ENCODE measurements at places on chromosomes 4 and X.
A peak's percentile ranks its signal among the peaks of the same experiment; 100 is the strongest.

DNA sequence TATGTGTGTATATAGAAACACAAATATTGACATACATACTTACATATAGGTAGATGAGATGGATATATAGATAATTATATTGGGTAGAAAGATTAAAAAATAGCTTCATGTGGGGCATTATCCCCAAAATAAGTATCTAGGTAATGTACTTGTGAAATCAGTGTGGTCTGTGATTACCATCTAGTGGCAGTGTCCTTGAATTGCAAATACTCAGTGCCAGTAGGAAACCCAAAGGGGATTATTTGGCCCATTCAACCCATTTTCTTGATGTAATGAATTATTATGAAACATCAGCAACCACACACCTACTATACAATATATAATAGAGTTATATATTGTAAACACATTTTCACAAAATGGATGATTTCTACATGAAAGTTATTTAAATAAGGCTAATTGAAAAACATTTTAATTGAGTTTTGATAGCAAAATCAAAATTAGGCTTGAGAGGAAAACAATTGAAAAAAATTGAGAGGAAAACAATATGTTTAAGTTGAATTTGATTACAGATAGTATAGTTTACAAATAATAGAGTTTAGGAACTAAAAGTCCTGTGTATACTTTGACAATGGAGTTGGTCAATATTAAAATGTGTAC is 389.4 kb downstream of the GALNTL6 start:
- no peak for DNase-seq

GRCh38 chr4:48275686-48276085 is 6.0 kb upstream of the TEC start:
- DNase-seq, result no peak

DNA sequence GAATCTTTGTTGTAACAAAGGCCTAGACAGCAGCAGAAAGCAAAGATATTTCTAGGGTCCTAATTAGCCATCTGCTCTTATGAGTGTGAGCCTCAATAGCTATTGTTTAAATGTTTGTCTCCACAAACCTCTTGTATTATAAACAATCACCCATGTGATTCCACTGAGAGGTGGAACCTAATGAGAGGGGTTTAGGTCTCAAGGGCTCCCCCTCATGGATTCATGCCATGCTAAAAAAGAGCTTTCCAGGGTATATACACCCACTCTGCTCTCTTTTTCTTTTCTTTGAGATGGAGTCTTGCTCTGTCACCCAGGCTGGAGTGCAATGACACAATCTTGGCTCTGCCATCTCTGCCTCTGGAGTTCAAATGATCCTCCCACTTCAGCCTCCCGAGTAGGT is 42.1 kb downstream of the TRIM61 start:
- no peak for DNase-seq

GRCh38 chr4:11487139-11487538 is 58.4 kb upstream of the HS3ST1 start:
- DNase-seq, result no peak

DNA sequence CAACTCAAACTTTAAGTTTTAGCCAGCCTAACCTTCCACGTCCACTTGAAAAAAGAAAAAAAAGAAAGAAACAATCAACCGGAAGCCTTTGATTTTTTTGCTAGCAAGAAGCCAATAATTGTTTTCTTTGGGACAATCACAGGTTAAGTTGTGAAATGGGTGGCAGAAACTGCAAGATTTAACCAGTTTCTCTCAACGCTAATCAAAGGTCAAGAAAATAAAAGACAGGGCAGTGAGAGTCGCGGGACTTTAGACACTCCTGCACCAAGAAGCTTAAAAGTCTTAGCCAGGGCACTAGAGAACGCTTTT is 1.0 kb downstream of the ACSL1 start:
- DNase-seq, result no peak

DNA sequence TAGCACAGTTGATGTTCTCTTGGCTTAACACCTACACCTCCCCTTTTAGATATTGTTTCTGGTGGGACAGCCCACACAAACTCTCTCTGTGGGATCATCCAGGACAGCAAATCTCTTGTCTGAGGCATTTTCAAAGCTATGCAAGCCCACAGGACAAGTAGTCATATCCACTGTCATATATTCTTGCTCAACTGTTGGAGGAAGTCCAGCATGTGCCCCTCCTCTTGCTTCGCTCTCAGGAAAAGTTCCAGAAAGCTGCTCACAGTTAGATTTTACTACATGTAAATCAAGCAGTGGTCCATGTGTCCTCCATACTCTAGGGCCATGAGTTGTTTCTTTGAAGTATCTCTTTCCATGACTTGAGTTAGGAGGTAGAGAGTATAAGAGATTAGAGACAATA is 260.7 kb downstream of the INPP4B start:
- DNase-seq, result no peak

- DNase-seq, result no peak
Observed at GRCh38 chr4:163072222-163072621, 94.5 kb downstream of the NAF1 start.

GRCh38 chr4:173464481-173464880 is 65.5 kb downstream of the HAND2 start:
- DNase-seq, result no peak

- no peak for DNase-seq
Observed at GRCh38 chr4:13092702-13093101, 391.4 kb downstream of the RAB28 start.

DNA sequence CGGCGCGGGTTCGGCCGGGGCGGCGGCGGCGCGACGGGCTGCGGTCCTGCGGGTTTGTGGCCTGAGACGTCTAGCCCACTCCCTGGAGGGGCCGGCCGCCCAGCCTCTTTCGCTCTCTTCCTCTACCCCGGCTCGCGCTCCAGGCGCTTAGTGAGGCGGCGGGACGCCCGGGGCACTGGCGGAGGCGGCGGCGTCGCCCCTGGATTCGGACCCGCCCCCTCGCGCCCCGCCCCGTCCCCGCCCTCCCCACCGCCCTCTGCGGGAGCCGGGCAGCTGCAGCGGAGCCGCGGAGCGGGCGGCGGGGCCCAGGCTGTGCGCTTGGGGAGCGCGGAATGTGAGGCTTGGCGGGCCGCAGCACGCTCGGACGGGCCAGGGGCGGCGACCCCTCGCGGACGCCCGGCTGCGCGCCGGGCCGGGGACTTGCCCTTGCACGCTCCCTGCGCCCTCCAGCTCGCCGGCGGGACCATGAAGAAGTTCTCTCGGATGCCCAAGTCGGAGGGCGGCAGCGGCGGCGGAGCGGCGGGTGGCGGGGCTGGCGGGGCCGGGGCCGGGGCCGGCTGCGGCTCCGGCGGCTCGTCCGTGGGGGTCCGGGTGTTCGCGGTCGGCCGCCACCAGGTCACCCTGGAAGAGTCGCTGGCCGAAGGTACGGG is at the start of gene BMP2K:
Gene BMP2K (plus strand): TSS at position 272 of the 650 bp plus-strand sequence. CDS start 194 bp downstream, at position 466.
- DNase-seq, result peak; percentile 79

GRCh38 chrX:35289952-35290351 is 347.4 kb downstream of the FAM47B start:
- no peak for DNase-seq

GRCh38 chr4:89308161-89308500 is 531 bp upstream of the GPRIN3 start:
- DNase-seq, result no peak

- DNase-seq, result no peak
Observed at GRCh38 chr4:143531788-143532491, 18.4 kb downstream of the SMARCA5 start.

DNA sequence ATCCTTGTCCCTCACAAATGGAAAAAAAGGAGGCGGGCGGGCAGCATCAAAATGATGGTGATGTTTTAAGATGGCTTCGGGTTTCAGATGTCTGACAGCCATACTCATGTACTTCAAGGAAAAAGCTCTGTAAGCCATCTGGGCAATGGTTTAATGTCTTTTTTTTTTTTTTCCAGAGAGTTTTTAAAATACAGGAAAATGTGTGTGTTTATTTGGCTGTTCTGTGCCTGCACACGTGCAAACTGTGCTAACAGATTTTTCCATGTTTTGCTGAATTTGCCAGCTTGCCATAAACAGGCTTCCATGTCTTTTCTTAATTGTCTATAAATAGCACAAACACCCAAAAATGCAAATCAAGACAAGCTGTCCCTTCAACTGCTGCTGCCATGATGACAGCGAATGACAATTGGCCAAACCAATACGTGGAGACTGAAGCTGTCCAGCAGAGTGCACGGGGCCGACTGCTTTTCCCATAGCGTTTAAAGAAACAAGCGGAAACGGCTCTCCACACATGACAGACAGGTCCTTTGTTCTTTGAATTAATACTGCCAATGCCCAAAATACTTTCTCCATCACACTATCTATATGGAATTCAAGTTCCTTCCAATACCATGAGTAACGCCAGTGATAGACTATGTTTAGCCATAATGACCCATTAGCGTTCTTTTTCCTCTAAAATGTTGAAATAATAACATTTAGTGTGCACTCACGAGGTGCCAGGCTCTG is 35.7 kb downstream of the AFAP1 start:
- DNase-seq, result no peak

GRCh38 chrX:15359701-15360100 is 24.4 kb upstream of the PIGA start:
- no peak for DNase-seq

- DNase-seq, result no peak
Observed at GRCh38 chr4:184388106-184388505, 86.2 kb downstream of the IRF2 start.

- no peak for DNase-seq
Observed at GRCh38 chr4:176492646-176493302, 173.0 kb downstream of the SPCS3 start.

DNA sequence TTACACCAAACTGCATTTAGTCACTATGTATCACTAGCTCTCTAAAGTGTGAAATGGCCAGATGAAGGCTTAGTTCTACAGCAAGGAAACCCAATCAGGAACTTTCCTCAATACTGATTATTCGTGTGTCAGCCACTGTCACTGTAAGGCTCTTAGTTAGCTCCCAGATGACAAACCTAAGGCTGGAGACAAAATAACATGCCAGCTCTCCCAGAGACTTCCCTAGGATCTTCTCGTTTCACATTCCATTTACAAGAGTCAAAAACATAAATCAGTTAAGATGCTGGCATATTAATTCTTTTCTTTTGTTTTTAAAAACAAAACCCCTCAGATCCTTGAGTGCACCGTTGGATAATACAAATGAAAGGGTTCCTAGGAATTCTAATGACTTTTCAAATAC is 88.2 kb upstream of the TFDP3 start:
- no peak for DNase-seq

GRCh38 chr4:170243662-170244288 is 154.0 kb upstream of the AADAT start:
- DNase-seq, result no peak

DNA sequence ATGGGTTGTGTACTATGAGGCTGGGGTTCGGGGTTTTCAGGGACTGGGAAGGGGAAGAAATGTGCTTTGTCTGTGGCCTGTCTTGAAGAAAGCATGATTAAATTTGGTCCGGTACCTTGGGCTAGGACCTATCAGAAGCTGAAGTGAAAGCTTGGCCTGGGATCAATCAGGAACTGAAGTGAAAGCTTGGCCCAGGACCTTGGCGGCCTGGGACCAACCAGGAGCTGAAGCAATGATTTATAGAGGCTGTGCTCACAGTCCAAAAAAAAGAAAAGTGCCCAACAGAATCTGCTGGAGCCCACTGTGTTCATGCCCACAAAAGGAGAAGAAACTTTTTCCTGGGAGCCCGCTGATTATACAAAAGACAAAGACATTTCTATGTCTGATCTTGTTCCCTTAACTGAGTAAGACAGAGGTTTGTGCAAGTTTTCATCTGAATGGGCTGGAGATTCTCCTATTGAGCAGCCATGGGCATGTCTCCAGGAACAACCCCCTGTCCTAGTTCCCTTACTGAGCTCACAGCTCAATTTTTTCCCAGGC is 1427.9 kb downstream of the FAM133A start:
- no peak for DNase-seq

- DNase-seq, result no peak
Observed at GRCh38 chr4:8699479-8700145, 107.0 kb downstream of the CPZ start.

GRCh38 chr4:174716986-174717770 is 111.9 kb downstream of the GLRA3 start:
- no peak for DNase-seq

- DNase-seq, result no peak
Observed at GRCh38 chr4:44740201-44740600, 13.8 kb upstream of the GNPDA2 start.

GRCh38 chrX:123237271-123237670 is 53.2 kb downstream of the GRIA3 start:
- no peak for DNase-seq

DNA sequence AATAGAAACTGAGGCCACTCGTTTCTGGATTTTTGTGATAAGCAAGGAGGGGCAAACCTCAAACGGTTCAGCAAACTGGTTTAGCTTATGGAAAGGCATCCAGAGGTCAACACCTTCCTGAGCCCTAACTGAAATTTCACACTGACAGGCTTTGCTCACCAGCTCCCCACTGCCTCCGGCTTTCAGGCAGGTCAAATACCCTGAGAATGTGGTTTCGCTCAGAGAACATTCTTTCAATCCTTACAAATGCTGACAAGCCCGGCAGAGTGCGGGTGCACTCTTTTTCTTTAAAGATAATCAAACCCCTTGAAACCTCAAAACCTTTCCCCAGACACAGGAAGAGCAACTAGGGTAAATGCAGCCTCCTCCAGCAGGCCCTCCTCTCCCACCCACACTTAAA is 41.5 kb downstream of the CD40LG start:
- DNase-seq, result no peak

- DNase-seq, result no peak
Observed at GRCh38 chr4:160238790-160239189, 1135.9 kb downstream of the RAPGEF2 start.

DNA sequence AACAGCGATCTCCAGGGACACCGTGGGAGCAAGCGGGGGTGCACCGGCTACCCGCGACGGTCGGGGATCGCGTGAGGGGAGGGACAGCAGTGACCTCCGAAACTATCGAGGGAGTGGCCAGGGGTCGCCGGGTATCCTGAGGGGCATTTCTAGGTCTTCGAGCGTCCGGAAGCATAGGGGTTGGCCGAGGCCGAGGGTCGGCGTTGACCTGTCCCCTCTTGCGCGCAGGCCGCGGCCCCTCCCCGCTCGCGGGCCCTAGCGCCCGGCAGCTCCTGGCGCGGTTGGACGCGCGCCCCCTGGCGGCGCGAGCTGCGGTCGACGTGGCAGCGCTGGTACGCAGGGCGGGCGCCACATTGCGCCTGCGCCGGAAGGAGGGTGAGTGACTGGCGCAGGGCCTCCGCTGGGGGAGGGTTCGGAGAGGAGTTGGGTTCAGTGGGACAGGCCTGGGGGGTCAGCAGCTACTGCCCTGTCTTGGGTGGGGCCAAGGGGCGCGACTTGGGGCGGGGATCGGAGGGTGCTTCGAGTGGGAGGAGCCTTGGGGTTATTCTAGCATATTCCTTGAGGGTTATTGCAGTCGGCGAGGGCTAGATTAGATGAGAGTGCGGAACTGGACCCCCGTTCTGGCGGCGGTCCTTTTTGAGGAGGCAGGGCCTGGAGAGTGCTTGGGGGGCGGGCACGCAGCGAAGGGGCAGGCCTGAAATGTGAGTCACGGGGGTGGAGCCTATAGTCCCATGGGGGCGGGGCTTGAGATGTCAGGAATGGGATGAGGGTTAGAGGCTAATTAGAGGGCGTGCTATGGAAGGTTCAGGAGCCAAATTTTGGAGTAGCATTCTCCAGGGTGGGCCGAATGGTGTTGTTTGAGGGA is 1.2 kb downstream of the MAGIX start:
- peak; percentile 67 for DNase-seq

GRCh38 chr4:138222046-138222445 is 20.1 kb downstream of the SLC7A11 start:
- DNase-seq, result no peak
